ENCODE measurements at places on chromosomes 12 and 14. TPM values are rescaled to one million over a fixed set of nuclear protein-coding genes. Genes with fewer than 3 reads are reported as not detected.

BRAP gene
- total RNA-seq: 11.2 TPM

PRH2 gene
- total RNA-seq: not detected

TCL1A gene
- total RNA-seq: not detected

AKAP3 gene
- total RNA-seq: 1.2 TPM

TIMM9 gene
- 70.1 TPM for total RNA-seq

NTN4 gene
- total RNA-seq: 50.9 TPM

FAM90A1 gene
- 0.10 TPM for total RNA-seq

CS gene
- total RNA-seq: 157 TPM

Data from A549 treated with ZK216348 at 1 μM for 4 hours (cell line).